ENCODE measurements at places on chromosomes 6 and 20. TPM values are rescaled to one million over a fixed set of nuclear protein-coding genes. Genes with fewer than 3 reads are reported as not detected.

GJA1 gene
- 98.1 TPM for total RNA-seq

DNA sequence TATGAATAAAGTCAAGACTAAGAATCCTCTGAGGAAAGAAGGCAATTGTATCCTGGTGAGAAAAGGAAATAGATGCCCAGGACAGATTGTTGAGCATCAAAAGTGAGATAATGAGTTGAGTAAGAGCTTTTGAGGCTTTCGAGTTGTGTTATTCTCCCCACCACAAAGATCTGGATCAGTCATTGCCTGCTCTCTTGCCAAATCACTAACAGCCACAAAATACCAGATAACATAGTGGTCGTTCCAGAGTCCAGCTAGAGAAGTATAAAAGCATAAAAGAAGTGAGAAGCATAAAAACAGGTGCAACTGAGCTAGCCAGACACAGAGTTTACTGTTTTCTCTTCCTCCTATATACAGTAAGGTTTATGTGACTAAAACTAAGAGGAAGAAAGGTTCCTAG is 4.9 kb downstream of the SPINT4 start:
- DNase-seq, result no peak

DNA sequence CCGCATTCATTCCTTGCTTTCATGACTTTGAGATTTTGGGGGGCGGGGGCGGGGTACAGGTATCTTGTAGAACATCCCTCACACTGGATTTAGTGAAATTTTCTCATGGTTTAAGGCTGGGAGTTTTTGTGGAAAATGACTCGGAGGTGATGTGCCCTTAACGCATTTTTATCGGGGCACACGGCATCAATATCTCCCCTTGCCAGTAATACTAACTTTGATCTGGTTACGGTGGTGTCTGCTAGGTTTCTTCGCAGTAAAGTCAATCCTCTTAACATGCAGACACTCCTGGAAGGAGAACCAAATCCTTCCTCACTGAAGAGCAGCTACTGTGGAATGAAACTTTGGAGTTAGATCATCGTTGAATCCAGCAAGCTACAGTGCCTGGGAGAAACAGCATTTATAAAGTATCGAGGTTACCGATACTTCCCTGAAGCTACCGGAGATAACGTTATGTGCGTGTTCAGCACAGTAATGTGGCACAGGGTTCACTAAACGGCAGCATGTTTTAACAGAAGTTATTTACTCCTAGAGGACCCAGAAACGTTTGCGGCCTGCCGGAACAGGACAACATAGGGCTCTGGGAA is 1.2 kb upstream of the DYNLRB1 start:
- DNase-seq, result no peak

C2 gene
- 238 TPM for total RNA-seq

- DNase-seq, result no peak
These were observed 185.9 kb downstream of the UST start for GRCh38 chr6:148932731-148933130.

GRCh38 chr6:74408844-74409243 is 712.8 kb downstream of the CD109 start:
- DNase-seq, result no peak

DNA sequence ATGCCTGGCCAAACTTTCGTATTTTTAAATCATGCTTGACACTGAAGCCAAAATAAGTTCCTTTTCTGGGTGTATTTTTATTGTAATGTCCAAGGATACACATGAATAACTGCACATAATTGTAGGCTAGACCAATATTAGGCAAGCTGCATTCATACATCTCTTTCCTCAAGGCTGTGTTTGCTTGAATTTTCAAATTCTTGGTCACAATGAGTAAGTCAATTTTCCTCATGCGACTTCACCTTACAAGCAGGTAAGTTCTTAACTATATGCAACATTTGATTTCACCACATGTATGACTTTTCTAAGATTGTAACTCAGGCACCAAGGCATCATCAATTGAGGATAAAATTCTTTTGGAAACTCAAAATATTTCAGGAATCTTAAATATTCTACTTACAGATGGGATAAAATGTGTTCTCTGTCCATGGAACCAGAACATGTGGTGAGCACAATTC is 112.4 kb upstream of the ZNF217 start:
- no peak for DNase-seq

- peak; percentile 66 for DNase-seq
These were observed 3.4 kb downstream of the LY86 start for GRCh38 chr6:6591778-6592465.

- no peak for DNase-seq
These were observed 68.8 kb downstream of the TSHZ2 start for GRCh38 chr20:53040693-53041589.

GRM1 gene
- not detected for total RNA-seq

HLA-DOB gene
- total RNA-seq, result 2.1 TPM

DNA sequence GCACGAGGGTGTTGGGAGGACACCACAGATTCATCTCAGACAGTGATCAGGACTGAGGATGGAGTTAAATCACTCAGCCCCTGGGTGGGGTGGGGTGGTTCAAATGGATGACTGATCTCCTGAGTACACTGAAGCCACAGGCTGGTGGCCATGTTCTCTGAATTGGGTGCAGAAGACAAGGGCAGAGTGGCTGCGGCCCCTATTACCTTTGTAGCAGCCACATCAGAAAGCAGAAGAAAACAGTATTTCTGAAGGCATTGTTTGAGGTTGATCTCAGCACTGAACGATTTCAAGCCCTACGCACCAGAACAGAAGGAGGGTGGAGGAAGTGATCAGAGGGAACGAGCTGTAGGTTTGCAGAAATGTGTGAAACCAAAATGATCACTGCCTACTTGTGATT is 71.6 kb downstream of the SH3BGRL2 start:
- DNase-seq, result no peak

GRCh38 chr6:19719691-19720128 is 117.5 kb upstream of the ID4 start:
- no peak for DNase-seq

JAG1 gene
- total RNA-seq, result 37.7 TPM

DNA sequence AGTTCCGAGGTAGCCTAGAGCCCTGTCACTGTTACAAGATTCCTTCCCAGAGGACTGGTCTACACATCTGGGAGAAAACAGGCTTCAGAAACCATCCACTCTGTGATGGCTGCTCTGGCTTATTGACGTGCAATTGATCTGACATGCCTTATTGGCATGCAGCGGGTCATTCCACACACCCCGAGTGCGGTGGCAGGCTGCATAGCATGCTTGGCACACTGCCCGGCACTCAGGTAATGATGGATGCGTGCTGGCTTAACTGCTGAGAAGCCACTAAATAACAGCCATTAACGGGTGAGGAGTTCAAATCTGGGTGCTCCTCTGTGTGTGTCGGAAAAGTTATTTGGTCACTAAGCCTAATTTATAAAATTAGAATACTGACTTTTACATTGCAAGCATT is 67.9 kb upstream of the CDH4 start:
- no peak for DNase-seq

FANCE gene
- total RNA-seq, result 11.0 TPM

DNA sequence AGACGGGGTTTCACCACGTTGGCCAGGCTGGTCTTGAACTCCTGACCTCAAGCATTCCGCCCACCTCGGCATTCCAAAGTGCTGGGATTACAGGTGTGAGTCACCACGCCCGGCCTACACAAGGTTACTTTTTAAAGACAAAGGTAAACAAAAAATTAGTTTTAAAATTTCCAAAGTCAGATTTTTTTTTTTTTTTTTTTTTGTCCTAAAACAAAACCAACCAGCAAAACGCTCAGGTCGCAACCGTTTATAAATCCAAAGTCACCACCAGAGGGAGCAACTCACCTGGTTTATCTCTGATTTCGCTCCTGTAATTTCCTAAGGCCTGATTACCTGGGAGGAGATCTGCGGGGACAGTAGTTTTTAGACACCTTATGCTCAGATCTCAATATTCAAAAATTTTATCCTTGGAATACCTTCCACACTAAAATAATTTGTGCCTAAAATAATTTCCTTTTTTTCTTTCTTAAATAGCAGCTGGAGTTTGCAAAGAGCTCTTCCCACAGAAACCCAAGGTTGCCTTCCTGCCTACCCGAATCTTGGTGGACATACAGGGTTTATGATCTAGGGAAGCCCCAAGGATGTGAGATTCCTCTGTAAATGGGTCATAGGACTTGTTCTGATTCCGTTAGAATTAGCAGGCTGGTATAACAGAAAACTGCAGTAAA is 19.8 kb upstream of the TREM1 start:
- DNase-seq, result no peak

GRCh38 chr6:132498638-132499037 is 14.3 kb downstream of the STX7 start:
- no peak for DNase-seq

SYTL3 gene
- 24.2 TPM for total RNA-seq

- DNase-seq, result no peak
These were observed 289.4 kb upstream of the STXBP5 start for GRCh38 chr6:146914489-146915483.

LGSN gene
- 0.17 TPM for total RNA-seq

DNA sequence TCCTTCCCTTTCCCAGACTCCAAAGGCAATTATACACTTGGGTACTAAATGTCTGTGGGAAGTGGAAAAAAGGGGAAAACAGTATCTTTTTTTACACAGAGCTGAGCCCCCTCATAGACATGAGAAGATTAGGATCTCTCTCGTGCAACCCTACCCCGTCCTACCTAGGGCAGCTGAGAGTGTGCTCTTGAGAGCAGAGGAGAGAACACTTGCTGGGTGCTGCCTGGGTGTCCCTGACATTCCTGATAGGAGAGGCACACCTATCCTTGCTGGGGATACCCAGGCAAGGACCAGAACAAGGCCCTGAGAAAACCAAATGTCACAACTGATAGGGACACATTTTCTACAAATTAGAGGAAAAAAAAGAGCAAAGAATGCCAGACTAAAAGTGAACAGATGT is 81.2 kb downstream of the PREP start:
- no peak for DNase-seq

CALHM5 gene
- 1.0 TPM for total RNA-seq

- DNase-seq, result no peak
These were observed 41.8 kb downstream of the OR2B2 start for GRCh38 chr6:27870291-27870870.

DNA sequence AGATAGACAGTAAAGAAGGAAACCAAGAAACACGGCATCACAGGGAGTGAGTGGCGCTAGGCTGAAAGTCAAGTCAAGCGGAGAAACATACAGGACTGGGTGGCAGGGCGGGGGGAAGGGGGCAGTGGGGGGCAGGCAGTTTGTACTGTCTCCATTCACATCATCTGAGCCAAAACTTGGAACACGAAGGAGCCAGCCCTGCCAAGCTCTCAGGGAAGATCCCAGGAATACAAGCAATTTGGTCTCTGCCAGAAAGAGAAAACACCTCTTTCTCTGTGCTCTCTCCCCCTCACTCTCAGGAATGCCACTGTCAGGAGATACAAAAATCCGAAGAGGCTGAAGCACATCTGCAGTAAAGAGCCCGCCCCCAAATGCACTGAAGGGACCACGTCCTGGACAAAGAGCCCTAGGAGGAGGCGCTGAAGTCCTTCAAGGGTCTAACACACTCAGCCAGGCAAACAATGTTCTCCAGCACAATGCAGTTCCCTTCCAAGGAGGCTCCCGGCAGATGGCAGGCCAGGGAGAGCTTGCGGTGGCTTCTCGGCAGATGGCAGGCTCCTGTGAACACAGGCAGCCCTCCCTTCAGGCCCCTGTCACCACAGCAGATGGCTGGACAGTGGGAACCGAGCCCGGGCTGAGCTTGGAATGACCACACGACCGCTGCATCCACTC is 90.0 kb downstream of the ATP9A start:
- DNase-seq, result no peak

DNA sequence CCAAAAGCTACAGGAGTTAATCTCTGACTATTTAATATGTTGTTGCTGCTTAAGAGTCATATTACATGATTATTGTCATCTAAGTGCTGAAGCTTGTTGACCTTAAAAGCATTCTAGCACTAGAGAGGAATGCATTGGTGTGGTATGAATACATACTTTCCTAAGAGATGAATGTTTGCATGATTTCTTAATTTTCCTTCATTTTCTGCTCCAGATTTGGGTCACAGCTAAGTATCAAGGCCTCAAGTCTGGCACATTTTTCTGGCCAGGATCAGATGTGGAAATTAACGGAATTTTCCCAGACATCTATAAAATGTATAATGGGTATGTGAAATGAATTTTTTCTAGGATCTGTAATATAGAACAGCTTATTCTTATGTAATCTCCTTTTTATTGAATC is 53.6 kb downstream of the ENPP1 start:
- no peak for DNase-seq

DNA sequence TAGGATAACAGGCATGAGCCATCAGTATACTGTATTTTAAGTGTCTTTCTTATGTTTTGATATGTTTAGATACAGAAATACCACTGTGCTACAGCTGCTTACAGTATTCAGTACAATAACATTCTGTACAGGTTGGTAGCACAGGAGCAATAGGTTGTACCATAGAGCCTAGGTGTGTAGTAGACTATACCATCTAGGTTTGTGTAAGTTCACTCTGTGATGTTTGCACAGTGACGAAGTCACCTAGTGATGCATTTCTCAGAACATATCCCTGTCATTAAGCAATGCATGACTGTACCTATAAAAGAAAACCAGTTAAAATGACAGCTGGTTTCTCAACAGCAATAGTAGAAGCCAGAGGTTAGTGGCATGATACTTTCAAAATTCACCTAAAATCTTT is 3.0 kb upstream of the ZBTB24 start:
- no peak for DNase-seq

RBM24 gene
- 1.0 TPM for total RNA-seq

THBS2 gene
- total RNA-seq, result 14.8 TPM

- DNase-seq, result no peak
These were observed 17.6 kb upstream of the KIAA1755 start for GRCh38 chr20:38278131-38278530.

POU3F2 gene
- total RNA-seq, result not detected

Measured in upper lobe of left lung (tissue), 6 donors.